Stimulated activated CD4-positive, alpha-beta T cell treated with anti-CD3 and anti-CD28 coated beads, Interleukin-1b, Interleukin-23, amount 100 ng/mL, for 1 hour (primary cell): ENCODE measurements at places on chromosomes 12 and 14.

DNA sequence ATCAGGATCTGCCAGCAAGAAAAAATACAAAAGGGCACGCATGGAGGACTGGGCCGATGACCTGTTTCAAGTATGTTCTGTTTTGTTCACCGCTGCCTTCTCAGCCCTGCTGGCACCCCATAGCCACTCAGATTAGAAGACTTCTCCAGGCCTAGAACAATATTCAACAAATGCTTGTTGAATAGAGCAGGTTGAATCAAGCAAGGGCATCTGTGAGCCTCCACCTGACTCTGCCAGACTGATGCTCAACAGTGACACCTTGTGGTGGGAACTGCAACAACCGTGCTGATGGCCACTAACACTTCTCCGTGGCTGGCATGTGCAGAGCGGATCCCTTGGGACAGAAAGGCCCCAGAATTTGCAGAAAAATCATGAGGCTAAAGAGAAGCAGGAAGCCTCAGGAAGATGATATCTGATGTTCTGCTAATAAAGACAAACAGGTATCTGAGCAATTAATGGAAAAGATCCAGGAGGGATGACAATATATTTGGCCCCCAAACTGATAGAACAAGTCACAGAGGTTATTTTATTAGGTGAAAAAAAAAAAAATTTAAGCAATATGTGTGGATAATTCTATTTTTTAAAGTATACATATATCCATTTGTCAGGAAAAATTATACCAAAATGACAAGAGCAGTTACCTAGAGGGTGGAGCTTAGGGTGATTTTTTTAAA, 114.3 kb downstream of the KSR2 start:
- peak; percentile 21 for DNase-seq

- DNase-seq: no peak
Measured at GRCh38 chr14:76759589-76759988, 1.7 kb upstream of the VASH1 start.

GRCh38 chr14:73136387-73137225, at the start of gene PSEN1:
Gene PSEN1 (plus strand): TSS chr14:73136507. CDS start chr14:73148020, 11,513 bp downstream.
- peak; percentile 96 for DNase-seq

DNA sequence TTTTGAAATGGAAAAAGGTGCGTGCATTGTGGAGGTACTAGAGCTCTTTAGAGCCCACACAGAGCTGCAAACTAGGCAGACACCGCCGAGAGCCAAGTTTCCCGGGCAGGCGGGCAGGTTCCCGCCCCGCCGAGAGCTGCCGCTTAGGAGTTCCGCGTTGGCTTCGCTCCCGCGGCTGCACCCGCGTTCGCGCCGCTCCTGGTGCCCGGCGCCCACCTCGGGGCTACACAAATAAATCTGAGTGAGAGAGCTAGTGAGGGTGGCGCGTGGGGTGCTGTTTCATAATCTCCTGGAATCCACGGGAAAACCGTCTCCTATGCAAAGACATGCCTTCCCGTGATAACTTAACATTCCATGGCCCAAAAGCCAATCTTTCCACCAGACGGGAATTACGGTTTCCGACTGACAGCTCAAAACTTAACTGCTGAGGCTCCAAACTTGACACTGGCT, 645 bp downstream of the KITLG start:
- DNase-seq: no peak

DNA sequence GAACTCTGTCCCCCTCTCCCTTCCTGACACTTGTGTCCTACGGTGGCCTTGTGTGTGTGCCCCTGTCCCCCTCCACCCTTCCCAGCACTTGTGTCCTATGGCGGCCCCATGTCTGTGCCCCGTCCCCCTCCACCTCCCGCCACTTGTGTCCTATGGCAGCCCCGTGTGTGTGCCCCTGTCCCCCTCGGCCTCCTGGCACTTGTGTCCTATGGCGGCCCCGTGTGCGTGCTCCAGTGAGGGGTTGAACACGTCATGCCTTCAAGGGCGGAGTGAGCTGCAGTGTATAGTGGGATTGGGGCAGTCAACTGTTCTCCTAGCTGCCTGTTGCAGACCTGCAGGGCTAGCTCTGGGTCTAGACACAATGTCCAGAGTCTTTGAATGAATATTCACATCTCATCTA, 108.7 kb downstream of the GLT1D1 start:
- no peak for DNase-seq

DNA sequence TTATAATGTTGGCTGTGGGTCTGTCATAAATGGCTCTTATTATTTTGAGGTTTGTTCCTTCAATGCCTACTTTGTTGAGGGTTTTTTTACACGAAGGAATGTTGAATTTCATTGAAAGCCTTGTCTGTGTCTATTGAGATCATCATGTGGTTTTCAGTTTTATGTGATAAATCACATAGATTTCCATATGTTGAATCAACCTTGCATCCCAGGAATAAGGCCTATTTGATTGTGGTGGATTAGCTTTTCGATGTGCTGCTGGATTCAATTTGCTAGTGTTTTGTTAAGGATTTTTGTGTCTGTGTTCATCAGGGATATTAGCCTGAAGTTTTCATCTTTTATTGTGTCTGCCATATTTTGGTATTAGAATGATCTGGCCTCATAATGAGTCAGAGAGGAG, 27.6 kb downstream of the SLC2A13 start:
- DNase-seq: no peak

DNA sequence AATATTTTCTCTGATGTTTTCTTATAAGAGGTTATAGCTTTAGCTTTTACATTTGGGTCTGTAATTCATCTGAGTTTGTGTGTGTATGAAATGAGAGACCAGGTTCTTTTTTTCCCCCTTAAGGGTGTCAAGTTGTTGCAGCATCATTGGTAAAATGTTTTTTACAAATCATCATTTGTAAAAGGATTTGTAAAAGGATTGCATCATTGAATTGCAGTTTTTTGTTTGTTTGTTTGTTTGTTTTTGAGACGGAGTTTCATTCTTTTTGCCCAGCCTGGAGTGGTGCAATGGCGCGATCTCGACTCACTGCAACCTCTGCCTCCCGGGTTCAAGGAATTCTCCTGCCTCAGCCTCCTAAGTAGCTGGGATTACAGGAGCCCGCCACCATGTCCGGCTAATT, 31.1 kb downstream of the MAPKAPK5 start:
- no peak for DNase-seq
